ENCODE measurements at places on chromosomes 6 and 20.

DNA sequence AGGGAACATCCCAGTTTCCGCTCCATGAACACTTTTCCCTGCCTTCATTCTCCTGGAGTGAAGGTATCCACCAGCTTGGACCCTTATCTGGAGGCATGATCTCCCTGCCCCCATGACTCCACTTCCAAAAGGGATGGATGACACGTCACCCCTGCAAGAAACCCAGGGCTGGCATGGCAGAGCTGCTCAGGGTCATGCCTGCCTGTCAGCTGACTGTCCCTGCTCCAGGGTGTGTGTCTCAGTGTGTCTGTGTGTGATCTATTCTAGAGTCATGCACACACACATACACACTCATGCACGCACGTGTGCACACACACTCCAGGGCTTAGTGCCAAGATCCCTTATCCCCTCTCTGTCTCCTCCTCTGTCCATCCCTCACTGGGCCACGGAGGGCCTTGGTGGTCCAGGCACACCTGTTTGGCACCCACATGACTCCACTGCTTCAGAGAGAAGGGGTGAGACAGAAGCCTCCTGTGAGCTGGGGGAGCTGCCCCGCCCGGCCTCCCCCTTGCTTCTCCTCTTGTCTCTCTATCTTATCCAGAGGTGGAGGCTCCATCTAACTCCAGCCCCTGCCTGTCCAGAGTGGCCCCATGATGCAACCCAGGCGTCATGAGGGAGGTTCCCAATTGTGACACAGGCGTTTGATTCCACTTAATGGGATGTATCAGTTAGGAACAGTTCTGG, 290.9 kb downstream of the CDC5L start:
- DNase-seq, result no peak

- no peak for DNase-seq
Measured at GRCh38 chr6:157265635-157266034, 57.7 kb downstream of the TMEM242 start.

- DNase-seq, result no peak
Measured at GRCh38 chr20:11076434-11077105, 402.8 kb upstream of the JAG1 start.

DNA sequence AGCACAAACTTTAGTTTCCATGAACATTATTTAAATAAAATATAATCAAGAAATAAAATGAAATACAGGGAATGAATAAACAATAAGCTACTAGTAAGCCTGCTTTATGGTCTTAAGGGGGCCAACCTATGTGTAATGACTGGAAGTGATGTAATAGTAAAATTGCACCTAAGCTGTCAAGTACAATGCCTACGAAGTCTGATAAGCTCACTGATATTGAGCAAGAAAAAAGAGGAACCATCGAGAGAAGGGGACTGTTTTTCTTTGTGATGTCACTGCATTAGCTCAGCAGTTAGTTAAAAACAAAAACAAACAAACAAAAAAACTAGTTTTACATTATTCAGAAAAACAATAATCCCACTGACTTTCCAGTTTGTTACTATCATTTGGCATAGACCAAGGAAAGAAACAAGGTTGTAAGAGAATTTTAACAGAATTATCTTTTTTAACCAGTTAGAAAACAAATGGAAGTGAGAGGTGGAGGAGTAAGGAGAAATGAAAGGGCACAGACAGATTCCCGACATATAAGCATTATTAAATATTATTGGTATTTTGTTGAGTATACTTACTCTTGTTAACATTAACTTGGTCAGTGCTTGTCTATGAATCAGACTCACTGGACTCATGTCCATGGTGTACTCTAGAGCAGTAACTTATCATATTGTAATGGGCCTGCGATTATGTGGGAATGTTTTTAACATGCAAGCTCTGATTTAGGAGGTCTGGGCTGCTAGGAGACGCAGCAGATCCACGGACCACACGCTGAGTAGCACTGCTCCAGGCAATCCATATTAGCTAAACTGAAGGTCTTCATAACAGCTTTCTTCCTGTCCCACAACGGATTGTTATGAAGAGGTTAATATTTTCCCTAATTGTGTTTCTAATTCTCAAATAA, 99.6 kb upstream of the HMGCLL1 start:
- DNase-seq, result no peak

GRCh38 chr20:63831993-63832686, 1.1 kb upstream of the ZBTB46 start:
- no peak for DNase-seq

DNA sequence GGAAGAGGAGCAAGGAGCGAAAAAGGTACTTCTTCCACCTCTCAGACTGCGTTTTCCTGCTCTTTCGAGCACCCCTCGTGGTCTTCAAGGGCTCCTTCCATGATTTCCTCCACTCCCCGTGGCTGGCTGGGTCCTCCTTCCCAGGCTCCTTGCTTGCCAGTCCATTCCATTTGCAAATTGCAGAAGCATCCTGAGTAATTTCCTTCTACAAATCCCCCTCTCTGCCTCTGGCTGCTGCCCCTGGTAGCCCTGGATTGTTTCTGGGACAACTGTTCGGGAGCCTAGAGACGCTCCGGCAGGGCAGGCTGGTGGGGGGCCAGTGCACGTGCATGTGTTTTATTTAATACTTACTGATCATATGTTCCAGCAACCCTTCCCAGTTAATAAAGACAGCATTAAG, 173.1 kb downstream of the ZMYND8 start:
- no peak for DNase-seq

DNA sequence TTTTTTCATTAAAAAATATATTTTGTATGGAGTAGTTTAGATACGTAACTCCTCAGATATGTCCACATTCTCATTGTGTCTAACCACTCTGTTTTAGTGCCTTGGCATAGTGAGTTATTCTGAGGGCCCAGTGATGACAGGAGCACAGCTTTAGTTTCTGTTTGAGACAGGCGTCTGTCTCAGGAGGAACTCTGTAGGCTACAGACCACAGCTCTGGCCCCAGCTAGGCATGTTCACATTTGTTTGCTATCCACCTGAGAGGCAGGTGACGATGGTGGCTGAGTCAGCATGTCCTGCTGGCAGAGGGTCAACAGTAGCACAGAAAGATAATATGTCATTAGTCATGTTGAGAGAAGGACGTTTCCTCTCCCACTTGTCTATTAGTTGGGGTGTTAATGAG, 16.3 kb downstream of the LRRC1 start:
- DNase-seq, result no peak

DNA sequence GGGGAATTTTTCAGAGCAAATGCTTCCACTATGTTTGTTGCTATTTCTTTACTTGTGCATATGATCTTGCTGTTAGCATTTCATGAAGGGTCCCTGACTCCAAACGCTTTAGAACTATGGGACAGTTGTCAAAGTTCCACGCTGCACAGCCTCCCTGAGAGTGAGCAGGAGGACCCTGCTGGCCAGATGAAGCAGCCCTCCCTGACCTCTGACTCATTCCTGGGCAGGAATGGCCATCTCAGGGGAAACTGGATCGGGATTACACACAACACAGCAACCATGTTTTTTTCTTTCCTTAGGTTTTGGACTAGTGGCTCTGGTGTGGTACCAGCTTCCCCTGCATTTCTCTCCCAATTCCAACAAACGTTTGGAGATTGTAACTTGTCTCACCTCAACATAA, 710.9 kb upstream of the AGPAT4 start:
- DNase-seq, result no peak

DNA sequence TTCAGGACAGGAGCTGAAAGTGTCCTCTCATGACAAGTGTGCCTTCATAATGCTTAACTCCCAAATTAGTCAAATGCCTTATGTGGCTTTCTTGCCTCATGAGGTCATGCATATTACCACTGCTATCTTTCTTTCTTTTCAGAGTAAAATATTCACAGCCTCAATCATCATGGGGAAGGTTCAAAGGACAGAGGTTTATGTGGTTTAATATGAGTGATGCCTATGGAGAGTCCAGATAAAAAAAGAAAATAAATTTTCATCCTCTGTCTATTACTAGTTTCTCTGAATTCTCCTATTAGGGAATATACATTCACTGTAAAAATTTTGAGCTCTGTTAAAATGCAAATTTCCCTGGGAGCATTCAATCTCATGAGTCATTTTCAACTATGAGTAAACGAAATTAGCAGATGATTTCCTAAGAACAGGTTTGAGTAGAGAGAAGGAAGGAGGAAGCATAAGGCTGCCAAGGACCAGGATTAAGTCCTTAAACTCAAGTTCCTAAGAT, 396.9 kb upstream of the ADGRB3 start:
- no peak for DNase-seq

DNA sequence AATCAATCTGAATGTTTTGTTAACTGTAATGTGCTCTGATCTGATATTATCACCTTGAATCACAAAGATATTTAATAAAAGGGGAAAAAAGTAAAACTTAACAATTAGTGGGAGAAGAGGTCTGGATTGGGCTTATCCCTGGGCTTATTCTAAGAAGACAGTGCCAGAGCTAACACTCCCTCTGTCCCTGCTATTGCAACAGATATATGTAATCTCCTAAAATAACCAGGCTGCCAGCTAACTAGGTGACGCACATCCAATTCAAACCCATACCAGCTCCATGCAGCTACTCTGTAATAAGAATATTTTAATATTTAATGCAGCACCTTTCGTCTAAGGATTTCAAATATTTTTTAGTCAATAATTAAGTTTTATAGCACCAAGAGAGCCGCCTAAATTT, 330.1 kb upstream of the MARCKS start:
- DNase-seq, result no peak

- no peak for DNase-seq
Measured at GRCh38 chr20:49247792-49248191, 28.6 kb downstream of the DDX27 start.

- no peak for DNase-seq
Measured at GRCh38 chr6:31572041-31572911, at the start of gene LTA. Gene LTA, plus strand, starts transcription at chr6:31572289. Its CDS starts 454 bp downstream, at chr6:31572743.

GRCh38 chr20:22862671-22863230, 172.4 kb upstream of the SSTR4 start:
- no peak for DNase-seq

DNA sequence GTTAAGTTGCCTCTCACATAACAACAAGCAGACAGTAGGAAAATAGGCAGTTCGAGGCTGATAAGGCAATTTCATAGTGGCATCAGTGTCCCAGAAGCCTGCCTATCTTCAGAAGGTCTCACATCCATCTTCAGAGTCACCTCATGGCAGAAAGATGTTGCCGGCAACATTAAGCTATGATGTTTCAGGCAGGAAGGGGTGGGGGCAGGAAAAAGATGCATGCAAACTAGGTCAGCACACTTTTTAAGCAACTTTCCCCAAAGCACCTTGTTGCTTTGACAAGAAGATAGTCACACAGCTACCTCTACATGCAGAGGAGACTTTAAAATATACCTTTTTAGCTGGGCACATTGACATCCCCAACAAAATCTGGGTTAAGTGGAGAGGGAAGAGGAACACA, 43.2 kb upstream of the SMIM8 start:
- no peak for DNase-seq

DNA sequence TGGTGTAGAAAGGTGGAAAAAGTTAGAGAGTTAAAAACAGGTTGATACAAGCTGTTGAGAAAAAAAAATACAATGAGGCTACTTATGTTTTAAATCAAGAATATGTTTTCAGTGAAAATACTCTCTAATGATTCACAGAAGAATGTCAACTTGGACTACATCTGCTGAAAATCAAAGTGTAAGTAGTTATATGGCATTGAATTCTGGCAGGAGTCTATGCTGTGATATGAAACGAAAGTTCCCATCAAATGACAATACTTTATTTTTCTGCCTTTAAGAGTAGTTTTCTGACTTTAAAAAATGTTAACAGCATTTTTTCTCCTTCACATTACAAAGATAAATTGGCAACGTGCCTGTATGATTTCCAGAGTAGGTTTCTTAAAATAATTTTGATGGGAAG, 158.3 kb downstream of the EYA4 start:
- DNase-seq, result no peak

DNA sequence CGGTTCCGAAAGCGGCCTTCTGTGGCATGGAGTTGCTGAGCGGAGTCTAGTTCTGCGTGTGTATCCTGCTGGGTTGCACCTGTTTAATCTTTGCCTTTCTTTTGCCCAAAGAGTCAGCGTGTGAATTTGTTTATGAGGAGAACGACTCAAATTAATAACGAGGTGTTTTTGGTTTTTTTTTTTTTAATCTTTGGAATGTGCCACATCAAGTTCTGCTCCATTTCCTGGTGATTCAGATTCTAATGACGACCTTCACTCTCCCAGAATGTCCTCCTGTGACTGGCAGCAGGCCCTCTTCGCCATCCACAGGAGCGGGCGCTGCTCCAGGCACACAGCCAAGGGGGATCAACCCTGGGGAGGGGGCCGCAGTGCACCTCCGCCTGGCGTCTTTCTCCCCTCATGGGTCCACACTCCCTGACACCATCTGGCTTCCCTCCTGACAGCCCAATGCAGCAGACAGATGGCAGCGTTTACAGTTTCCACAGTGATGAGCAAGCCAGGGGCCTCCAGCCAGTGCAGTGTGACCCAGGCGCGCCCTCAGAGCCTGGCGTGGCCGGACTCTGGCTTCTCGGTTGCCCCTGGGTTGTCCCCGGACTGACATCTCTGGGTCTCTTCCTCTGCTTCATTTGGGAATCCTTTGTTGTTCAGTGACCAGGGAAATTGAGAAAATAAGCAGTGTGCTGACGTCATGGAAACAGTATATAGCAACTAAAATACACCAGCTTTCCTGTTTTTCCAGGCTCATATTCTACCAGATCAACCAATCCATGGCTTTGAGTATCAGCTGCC, 27.5 kb upstream of the AFDN start:
- DNase-seq, result no peak

- no peak for DNase-seq
Measured at GRCh38 chr6:17740559-17741220, 34.0 kb upstream of the NUP153 start.

DNA sequence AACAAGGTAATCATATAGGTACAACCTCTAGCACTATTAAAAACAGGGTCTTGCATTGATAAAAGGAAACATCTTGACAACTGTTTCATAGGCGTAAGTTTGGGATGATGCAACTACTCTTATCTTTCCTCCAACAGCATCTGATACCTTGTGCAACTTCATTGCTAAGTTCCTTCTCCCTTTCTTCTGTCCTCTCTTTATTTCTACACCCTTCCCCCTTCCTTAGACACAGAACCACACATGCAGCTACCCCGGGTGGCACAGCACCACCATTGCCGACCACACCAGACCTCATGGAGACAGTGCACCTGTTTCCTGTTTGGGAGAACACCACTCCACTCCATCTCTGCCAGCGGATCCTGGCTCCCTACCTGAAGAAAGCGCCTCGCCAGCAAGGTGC, 14.4 kb downstream of the MYB start:
- DNase-seq, result no peak

- no peak for DNase-seq
Measured at GRCh38 chr6:36616893-36617521, 22.8 kb downstream of the SRSF3 start.

- DNase-seq, result no peak
Measured at GRCh38 chr20:48142516-48142773, 357.2 kb upstream of the SULF2 start.

GRCh38 chr6:69976591-69977090, 110.3 kb downstream of the COL19A1 start:
- DNase-seq, result no peak

All from HS-27A (cell line).